NCI-H1694 (cell line): ENCODE measurements at places on chromosomes 3 and 15.

DNA sequence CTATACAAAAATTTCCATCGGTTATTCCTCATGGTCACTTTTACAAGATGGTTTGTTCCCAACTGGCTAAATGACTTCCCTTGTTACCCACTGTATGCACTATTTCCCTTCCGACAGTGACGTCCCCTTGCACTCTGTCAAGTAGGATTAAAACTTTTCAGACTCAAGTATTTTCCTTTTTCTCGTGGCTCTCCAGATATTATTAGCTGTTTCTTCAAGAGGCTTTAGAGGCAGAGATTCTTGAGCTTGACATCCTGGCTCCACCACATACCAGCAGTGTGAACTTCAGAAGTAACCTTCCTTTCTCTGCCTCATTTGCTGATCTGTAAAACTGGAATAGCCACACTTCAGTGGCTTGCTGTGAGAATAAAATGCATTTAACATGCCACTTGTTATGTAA, 14.0 kb downstream of the CSNK1G1 start:
- DNase-seq, result no peak

- DNase-seq, result no peak
These were observed 402.0 kb upstream of the GOLIM4 start for GRCh38 chr3:168497741-168498140.

DNA sequence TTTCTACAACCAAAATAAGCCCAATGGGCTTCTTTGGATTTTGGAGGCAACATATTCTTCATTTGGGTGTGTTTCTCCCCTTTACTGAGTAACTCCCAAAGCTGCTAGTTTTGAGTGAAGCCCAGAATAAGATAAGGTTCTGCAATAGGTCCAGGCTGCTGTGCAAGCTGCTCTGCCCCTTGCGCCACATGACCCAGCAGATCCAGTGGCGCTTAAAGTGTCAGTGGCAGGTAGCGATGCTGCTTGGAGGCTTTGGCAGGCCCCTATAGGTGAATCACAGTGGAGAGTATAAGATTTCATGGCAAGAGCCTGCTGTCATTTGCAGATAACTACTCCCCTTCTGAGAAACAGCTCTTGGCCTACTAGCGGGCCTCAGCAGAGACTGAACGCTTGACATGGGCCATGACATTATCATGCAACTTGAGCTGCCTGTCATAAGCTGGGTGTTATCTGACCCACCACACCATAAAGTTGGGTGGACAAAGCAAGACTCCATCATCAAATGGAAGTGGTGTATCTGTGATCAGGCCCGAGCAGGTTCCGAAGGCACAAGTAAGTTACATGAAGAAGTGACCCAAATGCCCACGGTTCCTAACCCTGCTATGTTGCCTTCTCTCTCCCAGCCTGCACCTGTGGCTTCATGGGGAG, 88.4 kb upstream of the OXTR start:
- DNase-seq, result no peak

GRCh38 chr3:115363071-115363470, 216.0 kb upstream of the ZBTB20 start:
- no peak for DNase-seq
